SW 1271 (cell line): ENCODE measurements at places on chromosomes 3 and 15.
A peak's percentile ranks its signal among the peaks of the same experiment; 100 is the strongest.

GRCh38 chr3:19093084-19093483 lies 55.2 kb upstream of the KCNH8 start:
- no peak for DNase-seq

DNA sequence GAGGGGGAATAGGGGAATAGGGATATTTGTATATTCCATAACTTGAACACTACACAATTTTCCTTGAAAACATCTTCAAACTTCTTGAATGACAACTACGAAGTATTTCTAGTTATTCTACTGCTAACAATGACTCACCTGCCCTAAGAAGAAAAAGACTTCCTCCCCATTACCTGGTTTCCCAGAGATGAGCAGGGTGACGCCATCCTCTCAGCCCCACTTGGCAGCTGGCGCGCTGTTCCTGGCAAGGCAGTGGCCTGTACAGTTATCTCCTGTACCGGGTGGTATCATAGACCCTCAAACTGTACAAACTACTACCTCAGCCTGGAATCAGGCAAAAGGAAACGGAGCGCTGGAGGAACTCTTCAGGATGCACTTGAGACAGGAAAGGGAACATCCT lies 10.4 kb downstream of the WDR82 start:
- DNase-seq: no peak

GRCh38 chr15:68982976-68983563 lies 31.4 kb upstream of the NOX5 start:
- DNase-seq: no peak

- DNase-seq: peak; percentile 50
Observed at GRCh38 chr3:10495003-10495402, 10.4 kb downstream of the ATP2B2 start.

GRCh38 chr3:170725285-170725731 lies 139.4 kb upstream of the SLC7A14 start:
- DNase-seq: no peak

GRCh38 chr3:169940470-169941181 lies 26.0 kb upstream of the SEC62 start:
- no peak for DNase-seq

GRCh38 chr3:11541321-11542303 lies 102.1 kb downstream of the VGLL4 start:
- DNase-seq: no peak

DNA sequence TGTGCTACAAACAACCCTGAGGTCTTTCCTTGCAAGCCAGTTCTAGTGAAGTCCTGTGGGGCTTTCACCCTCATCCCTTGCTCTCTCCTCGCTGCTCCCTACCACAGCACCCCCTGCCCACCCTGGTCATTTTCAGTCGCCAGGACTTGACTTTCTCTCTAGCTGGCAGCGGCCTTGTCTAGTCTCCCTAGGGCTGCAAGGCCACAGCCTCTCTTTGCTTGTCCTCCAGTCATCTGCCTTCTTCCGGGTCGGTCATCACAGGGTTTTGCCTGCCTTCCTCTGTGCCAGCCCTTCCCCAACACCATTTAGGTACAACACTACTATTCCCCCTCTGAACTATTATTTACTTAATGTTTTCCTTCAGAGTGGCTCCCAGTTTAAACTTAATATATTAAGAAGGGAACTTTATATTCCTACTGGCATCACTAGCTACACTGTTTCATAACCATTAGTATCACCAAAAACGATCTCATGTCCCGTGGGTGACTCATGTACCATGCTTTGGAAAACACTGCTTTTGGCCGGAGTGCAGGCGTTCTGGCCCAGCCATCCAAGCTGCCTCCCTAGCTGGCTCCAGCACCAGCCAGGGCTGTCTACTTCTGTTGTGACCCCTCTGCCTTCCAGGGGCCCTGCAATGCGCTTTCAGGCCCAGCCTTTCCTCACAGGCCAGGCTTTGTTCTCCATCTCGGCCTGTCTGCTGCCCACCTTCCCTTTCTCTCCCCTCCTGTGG lies 21.4 kb downstream of the FAH start:
- no peak for DNase-seq

GRCh38 chr3:72412340-72412956 lies 435.8 kb downstream of the SHQ1 start:
- DNase-seq: no peak

DNA sequence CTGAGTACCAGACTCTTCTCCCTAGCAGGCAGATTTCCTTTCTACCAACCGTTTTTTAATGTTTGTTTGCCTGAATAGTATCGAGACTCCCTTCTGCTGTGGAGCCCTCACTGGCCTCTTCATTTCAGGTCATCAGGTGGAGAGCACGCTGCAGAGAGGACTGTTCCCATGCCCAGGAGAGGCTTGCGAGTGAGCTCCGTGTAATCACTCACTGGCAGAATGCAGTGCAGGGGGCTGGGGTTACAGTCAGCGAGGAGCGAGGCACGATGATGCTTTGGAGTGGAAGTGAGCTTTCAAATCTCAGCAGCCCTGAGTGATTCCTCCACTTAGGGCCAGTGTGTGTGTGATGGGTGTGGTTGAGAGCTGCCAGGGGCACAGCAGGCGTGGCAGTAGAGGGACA lies 385.2 kb downstream of the SHQ1 start:
- DNase-seq: no peak

GRCh38 chr3:139715166-139715565 lies 37.4 kb upstream of the NMNAT3 start:
- DNase-seq: no peak

GRCh38 chr3:155325263-155325835 lies 31.9 kb upstream of the STRIT1 start:
- no peak for DNase-seq

- DNase-seq: no peak
Observed at GRCh38 chr3:18745472-18745871, 320.3 kb upstream of the SATB1 start.

DNA sequence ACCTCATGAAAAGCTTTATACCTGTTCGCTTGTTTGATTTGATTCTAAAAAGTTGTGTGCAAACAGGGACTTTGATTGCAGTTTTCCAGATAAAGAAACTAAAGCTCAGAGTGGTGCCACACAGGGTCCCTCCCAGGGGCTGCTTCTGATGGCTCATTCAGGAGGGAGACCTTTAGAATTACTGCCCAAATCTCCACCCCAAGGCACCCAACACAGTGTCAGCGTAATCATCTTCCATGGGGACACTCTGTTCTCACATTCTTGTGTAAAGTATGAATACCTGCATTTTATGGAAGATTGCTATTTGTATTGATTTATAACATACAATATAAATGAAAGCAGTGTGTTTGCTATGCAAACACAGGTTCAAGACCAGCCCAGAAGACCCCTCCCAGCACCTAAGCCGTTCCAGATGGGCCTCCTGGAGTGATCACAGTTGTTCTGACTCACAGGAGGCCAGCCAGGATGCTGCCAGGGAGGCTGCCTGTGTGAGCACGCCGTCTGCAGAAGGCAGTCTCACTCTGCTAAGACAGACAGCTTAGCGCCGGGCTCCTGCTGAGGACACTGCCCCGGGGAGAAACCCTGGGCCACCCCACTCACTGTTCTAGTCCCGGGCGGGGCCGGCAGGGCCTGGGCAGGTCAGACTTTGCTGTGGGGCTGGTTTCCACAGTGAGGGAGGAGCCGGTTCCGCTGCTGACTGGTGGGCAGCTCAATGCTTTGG lies 185.6 kb downstream of the FAM43A start:
- DNase-seq: no peak

DNA sequence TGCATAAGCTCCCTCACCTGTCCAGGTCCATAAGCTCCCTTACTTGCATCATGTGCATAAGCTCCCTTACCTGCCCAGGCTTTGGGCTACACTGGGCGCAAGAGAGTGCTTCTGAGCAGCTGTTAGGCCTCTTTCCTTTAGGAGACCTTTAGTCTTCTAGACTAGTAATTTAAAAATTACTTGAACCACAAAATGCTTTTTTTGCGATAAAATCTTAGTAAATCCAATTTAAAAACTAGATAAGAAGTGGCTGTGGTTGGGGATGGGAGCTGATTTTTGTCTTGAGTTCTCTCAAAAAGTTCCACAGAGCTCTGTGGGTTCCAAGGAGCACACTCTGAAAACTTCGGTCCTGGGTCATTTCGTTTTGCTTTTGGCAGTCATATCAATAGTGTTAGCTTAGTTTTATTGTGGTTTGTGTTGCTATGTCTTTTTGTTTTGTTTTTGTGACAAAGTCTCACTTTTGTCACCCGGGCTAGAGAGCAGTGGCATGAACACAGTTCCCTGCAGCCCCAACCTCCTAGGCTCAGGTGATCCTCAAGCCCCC lies 6.7 kb downstream of the CEMIP start:
- DNase-seq: no peak

GRCh38 chr3:151124476-151124875 lies 39.0 kb downstream of the MED12L start:
- no peak for DNase-seq

- DNase-seq: no peak
Observed at GRCh38 chr3:178397836-178398235, 138.4 kb upstream of the KCNMB2 start.

DNA sequence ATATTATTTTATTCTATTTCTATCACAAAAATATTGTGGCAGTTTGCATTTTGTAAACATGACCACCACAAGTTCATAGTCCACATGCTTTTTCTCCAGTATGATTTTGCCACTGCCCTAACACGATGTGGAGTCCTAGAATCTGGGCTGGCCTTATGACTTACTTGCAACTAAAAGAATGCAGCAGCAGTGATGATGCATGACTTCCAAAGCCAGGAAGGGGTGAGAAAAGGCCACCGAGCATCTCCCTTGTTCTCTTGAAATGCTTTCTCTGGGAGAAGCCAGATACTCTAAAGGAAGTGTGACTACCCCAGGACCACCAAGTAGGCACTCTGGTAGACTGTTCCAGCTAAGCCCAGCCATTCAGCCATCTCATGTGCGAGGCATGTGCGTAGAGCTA lies 191.6 kb upstream of the MRPL3 start:
- DNase-seq: no peak

GRCh38 chr3:129672412-129672811 lies 65.9 kb upstream of the PLXND1 start:
- no peak for DNase-seq

- no peak for DNase-seq
Observed at GRCh38 chr3:147699175-147699838, 290.1 kb downstream of the ZIC1 start.

DNA sequence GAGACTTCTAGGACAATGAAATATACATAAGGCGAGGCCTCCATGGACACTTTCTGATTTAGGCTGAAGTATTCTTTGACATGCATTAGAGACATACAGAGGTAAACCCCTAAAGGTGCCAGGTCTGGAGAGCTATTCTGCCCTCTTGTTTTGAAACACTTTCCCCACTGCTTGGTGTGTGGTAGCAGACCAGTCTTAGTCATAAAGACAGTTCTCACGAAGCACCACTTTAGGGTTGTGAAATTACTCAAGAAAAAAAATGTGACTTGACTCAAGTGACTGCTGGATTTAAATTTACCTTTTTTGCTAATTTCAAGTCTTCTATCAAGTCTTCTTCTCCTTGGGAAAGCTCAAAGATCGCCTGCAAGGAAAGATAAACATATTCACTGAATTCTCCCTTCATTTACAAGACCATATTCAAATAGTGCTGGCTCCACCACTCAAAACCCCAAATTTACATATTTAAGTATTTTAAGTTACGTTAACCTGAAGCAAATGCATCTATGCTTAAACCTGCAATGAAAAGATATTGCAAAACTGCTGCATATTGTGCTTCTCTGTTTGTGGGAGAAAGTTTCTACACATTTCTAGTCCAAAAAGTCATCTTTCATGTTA lies 48.4 kb downstream of the ARHGEF3 start:
- no peak for DNase-seq

DNA sequence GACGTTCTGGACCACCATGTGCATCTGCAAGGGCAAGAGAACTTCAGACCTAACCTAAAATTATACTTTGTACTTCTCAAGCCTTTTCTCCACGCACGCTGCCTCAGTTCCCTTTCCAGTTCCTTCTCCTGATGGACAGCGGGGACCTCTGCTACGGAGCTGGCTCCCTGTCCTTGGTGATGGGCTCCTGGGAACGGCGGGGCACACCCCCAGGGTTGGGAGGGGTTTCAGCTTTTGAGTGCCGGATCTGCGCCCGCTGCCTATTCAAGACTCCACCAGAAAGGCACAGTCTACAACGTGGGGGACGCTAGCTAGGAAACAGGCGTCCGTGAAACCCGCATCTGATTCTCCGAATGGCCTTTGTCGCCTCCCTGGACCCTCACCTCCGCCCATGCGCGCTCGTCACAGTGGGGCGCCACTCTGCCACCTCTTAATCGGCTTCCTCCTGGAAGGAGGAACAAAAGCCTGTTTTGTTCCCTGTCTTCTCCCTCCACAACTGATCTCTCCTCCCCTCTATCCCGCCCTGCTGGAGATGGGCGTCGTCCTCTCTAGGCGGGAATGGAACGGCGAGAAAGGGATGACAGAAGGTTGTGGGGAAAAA lies 2.2 kb downstream of the GPR149 start:
- DNase-seq: no peak

DNA sequence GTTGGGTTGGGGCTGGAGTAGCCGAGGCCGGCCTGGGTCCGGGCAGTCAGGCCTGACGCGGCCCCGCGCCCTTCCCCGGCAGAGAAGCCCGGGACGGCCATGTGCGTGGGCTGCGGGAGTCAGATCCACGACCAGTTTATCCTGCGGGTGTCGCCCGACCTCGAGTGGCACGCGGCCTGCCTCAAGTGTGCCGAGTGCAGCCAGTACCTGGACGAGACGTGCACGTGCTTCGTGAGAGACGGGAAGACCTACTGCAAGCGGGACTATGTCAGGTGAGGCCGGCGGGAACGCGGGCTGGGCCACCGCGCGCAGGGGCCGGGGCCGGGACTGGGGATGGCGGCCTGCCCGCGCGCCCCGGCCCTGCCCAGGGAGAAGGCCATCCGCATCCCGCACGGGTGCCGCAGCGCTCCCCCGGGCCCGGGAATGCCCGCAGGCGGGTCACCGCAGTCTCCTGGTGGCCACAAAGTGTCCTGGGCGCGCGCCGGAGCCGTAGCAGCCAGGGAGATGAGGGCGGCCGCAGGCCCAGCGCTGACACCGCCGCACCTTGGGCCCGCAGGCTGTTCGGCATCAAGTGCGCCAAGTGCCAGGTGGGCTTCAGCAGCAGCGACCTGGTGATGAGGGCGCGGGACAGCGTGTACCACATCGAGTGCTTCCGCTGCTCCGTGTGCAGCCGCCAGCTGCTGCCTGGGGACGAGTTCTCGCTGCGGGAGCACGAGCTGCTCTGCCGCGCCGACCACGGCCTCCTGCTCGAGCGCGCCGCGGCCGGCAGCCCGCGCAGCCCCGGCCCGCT lies 1.3 kb downstream of the ISL2 start:
- no peak for DNase-seq

DNA sequence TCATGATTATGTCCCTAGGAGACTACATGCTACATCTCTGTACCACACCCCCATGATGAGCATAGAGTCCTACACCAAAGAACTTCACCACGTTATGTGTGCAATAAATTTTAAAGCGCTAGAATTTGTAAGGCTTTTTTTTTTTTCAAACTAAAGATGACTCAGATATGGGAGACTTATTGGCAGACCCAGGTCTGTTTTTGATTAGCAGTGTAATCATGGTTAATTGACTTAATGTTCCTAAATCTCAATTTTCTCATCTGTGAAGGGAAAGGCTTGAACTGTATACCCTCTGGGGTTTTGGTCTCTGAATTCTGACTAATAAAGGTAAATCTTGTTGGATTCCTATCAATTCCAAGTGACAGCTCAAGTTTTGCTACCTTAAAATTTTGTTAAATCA lies 26.4 kb downstream of the ABI3BP start:
- DNase-seq: no peak

- no peak for DNase-seq
Observed at GRCh38 chr3:38039101-38039898, at the start of gene DLEC1. TSS of gene DLEC1 (plus strand) at chr3:38039208. CDS start at chr3:38039226, 18 bp downstream.
